NCI-H187 treated with DMSO at 0.1 percent for 48 hours (cell line): ENCODE measurements at places on chromosomes 7 and 10.
A peak's percentile ranks its signal among the peaks of the same experiment; 100 is the strongest.

GRCh38 chr7:1546274-1546908 is 9.6 kb downstream of the TMEM184A start:
- DNase-seq, result no peak

- no peak for DNase-seq
Measured at GRCh38 chr10:77889277-77889903, 37.2 kb downstream of the DLG5 start.

DNA sequence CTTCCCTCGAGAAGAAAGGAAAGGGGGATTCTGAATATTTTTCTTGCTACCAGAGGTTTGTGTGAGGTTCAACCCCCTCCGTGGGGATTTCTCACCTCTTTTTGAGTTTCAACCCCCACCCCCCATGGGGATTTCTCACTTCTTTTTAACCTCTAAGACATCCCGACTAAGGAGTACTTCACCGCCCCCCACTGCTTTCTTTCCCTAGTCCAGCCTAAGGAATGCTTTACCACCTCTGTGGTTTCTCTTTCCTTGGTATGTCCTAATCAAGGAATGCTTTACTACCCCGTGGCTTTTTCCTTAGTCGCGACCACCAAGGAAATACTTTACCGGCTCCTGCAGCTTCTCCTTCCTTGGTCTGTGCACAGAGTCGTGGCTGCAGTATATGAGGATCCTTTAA is 149.4 kb downstream of the LYZL1 start:
- no peak for DNase-seq

DNA sequence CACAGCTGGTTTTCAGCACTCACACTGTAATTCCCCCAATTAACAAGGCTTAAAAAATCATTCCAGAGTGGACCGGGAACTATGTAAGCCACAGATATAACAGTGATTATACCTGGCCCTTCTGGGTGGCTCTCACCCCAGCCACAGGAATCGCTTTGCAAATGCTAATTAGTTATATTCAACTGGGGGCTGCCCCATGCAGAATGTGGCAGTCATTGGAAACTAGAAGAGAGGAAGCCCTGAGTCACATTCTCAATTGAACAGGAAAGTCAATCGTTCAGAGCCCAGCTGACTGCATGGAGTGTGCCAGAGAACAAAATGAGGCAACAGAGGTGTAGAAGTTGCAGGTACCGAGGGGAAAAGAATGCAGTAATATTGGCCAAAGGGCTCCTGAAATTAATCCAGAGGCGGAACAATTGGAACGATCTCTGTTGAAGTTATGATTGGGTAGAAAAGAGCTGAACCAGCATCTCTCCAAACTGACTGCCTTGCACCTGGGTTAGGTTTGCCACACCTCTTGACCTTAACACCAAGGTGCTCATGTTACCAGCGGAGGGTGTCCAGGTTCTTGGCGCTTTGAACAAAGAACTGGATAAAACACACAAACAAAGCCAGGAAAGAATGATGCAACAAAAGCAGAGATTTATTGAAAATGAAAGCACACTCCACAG is 909.7 kb upstream of the AUTS2 start:
- DNase-seq, result peak; percentile 66

DNA sequence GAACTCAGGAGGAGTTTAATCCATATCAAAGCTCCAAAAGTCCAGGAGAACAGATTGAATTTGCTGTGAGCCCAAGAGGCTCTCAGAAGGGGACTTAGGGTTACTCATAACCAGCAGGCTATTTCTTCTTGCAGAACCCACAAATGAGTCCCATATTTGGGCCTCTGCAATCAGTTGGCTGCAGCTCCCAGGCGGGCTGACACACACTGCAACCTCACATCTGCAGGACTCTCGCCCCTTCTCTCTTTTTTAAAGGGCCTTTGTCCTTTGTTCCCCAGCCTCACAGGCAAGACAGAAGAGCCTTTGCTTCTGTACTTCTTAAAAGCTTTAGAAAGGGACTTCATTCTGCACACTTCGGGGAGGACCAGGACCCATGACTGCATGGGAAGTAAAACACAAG is 26.7 kb downstream of the CREB3L2 start:
- DNase-seq, result no peak

DNA sequence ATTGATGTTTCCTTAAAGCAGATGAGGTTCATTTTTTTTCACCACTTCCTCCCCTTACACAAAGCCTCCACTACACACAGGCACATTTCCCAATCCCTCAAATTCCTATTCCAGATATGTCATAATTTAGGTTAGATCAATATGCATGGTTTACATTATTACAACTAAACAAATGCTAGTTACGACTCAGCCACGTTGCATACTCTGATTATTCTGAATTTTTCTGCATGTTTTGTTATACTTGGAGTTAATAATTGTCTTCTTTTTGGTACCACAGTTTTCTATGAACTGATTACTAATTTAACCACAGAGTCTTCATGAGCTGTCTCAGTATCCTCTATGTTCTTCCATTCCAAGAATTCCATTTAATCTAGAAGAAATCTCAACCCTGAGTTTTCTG is 4.4 kb upstream of the BICC1 start:
- DNase-seq, result no peak

GRCh38 chr7:132604121-132604520 is 27.9 kb upstream of the PLXNA4 start:
- no peak for DNase-seq

DNA sequence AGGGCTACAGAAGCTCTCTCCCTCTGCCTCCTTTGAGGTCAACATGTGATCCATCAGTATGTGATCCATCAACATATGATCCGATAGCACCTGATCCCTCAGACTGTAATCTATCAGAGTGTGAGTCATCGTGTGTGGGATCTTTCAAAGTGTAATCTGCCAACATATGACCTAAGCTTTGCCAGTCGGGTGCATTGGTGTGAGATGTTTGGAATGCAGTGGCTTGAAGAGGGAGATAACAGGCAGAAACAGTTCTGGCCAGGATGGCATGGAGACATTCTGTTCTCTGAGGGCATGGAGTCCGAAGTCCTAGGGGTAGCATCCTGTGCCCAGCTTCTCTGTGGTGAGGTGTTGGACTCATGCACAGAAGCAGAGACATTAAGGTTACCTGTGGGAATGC is 217.7 kb upstream of the ETV1 start:
- DNase-seq, result no peak

DNA sequence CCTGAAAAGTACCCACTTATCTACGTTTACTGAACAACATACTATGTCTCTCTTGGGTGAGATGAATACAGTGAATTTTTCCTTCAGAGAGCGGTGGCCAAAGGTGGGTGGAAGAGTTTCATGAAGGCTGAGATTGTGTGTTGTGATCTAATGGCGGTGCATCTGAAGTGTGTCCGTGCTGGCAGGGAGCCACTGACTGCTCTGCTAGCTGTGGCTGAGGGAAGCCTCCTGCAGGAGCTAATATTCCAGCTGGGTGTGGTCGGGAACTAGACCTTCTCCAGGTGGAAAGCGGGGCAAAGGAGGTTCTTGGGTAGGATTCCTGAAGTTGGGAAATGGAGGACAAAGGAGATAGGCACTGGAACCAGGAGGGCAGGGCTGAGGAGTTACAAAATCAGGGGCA is 69.2 kb upstream of the GRB10 start:
- no peak for DNase-seq
